D721Med (cell line): ENCODE measurements at places on chromosomes 1 and 21.

GRCh38 chr1:230263568-230264195 is 162.4 kb downstream of the PGBD5 start:
- DNase-seq = no peak

- DNase-seq = no peak
Observed at GRCh38 chr1:152427458-152427857, 13.4 kb upstream of the CRNN start.

GRCh38 chr1:16393570-16394521 is 26.8 kb downstream of the SZRD1 start:
- no peak for DNase-seq

GRCh38 chr1:224199679-224200078 is 16.6 kb downstream of the DEGS1 start:
- no peak for DNase-seq

DNA sequence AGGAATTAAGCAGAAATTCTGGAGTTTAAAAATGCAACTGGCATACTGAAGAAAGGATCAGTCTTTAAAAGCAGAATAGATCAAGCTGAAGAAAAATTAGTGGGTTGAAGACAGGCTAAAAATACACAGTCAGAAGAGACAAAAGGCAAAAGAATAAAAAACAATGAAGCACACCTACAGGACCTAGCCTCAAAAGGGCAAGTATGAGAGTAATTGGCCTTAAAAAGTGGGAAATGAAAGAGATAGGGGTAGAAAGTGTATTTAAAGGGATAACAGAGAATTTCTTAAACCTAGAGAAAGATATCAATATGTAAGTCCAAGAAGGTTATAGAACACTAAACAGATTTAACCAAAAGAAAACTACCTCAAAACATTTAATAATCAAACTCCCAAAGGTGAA is 152.4 kb downstream of the GPATCH2 start:
- DNase-seq = no peak

DNA sequence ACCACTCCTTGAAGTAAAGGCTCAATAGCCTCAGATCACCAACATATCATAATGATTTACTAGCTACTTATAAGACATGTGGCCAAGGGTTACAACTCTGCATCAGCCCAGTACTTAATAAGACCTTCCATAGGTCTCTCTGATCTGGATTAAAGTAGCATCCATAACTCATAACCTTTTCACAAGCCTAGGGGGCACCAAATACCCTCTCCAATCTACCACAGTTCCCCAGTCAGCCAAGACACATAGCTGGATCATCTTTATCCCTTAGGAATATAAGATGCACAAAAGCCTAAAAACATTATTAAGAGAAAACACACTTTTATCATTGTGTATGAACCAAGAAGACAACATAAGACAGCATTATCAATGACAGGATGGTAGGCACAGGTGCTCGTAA is 22.1 kb downstream of the SSX2IP start:
- no peak for DNase-seq

GRCh38 chr1:226654046-226654667 is 84.9 kb downstream of the ITPKB start:
- DNase-seq = no peak

DNA sequence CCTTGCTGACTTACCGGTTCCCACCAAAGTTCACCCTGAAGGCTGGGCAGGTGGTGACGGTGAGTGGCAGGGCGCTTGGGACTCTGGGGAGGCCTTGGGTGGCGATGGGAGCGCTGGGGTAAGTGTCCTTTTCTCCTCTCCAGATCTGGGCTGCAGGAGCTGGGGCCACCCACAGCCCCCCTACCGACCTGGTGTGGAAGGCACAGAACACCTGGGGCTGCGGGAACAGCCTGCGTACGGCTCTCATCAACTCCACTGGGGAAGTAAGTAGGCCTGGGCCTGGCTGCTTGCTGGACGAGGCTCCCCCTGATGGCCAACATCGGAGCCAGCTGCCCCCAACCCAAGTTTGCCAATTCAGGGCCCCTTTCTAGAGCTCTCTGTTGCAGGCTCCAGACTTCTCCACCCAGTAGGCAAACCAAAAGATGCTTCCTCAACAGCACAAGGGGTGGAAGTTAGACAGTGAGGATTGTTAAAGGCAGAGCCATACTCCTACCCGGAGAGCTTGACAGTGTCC is 16.4 kb upstream of the SEMA4A start:
- no peak for DNase-seq

DNA sequence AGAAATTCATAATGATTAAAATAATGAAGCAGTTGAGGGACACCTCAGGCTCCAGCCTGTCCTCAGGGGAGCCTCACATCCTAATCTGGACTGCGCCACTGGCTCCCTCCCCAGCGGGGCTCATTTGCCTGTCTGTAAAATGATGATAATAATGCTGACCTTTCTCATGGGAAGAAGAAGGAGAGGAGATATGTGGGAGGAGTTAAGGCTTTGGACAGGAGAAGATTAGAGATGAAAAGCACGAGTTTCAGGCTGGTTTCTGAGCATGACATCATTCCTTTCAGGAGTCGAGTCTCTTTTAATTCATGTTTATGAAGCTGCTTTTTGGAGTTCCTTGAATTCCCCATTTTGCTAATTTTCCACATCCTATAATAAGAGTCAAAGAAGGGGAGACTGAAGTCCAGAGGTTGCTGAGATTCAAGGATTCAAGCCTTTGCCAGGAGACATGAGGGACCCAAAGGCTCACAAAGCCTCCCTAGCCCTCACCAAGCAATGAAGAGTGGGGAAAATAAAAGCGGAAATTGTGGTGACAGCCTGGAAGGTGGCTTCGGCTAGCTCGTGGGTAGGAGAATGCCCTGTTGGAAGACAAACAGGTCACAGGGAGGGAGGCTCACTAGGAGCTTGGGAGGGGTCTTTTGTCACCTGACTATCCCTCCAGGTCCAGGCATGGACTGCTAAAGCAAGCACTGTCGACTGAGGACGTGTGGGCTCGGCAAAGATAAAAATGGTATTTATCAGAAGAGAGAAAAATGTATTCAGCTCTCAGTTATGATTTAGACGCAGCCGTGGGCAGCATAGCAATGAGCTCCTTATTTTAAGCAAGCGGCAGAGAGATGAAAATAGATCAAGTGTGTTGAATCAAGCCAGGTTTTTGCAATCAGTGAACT is 27.5 kb upstream of the STMN1 start:
- DNase-seq = no peak

DNA sequence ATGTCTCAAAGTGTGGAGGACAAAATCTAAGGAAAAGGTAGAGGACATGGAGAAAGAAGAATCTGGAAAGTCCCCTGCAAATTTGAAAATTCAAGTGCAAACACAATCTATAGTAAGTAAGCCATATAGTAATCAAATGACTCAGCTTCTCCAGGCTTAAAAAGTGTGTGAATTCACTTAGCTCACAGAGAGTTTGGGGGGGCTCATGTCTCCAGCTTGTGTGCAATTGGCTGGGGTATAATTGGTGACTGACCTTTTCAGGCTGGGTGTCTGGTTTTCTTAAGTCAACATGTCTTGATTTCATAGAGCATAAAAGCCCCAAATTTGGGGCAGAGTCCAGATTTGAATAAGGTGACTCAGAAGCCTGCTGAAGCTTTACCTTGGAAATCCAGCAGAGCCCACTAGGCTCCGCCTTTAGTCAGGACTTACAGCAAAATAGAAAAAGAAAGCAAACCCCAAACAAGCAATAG is 8.6 kb downstream of the CLDN14 start:
- DNase-seq = no peak

DNA sequence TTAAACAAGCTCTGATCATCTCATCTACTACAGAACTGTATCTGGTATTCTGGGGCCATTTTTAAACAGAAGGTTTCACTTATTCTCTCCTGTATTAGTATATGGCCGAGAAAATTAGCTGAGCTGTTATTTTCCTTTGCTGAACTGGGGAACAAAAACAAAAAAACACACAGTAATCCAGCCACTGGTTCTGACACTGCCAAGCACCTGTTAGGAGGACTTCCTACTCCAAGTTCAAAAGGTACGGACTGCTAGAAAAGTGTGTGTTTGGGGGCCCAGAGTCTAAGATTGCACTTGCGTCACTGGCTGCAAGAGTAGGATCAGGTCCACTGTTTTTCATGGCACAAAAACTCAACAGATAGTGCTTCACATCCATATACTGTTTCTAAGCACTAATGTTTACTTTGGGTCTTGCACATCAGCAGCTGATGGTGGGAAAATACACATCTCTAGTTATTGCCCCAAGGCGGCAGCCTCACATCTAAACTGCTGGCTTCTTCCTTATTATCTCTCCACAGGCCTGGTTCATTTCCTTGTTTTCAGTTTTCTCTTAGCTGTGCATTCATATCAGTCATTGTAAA is 226.1 kb downstream of the FGGY start:
- DNase-seq = no peak

DNA sequence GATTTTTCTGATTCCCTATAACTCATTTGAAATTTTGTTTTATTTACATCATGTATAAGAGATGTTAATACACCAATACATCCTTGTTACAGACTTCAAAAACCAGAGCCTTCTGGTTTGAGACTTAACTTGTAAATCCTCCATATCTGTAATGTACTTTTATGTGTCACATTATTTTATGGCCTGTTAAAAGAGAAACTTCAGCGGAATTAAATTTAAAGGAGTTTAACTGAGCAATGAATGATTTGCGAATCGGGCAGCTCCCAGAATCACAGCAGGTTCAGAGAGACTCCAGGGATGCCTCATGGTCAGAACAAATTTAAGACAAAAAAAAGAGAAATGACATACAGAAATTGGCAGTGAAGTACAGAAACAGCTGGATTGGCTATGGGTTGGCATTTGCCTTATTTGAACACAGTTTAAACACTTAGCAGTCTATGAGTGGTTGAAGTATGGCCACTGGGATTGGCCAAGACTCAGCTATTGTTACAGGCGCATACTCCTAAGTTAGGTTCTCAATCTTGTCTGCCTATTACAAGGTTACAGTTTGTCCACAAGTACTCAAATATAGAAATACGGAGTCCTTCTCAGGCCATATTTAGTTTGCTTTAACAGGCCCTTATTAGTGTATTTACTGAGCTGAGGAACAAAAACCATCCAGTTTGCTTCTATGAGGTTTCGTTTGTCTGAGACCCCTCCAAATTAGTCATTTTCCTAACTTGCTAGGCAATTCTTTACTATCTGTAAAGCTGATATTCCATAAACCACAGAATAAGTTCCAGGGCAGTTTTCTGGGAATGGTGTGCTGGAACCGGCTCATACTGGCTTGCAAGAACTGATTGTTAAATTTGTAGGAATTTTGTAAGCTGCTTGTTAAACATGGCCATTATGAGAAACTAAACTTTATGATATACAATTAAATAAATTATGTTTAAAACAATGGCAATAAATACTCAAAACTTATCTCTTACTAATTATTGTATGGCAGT is 56.2 kb upstream of the WDR26 start:
- DNase-seq = no peak

GRCh38 chr1:98292994-98293393 is 368.5 kb upstream of the SNX7 start:
- no peak for DNase-seq

GRCh38 chr1:185158800-185159199 is 1.8 kb downstream of the SWT1 start:
- DNase-seq = no peak

DNA sequence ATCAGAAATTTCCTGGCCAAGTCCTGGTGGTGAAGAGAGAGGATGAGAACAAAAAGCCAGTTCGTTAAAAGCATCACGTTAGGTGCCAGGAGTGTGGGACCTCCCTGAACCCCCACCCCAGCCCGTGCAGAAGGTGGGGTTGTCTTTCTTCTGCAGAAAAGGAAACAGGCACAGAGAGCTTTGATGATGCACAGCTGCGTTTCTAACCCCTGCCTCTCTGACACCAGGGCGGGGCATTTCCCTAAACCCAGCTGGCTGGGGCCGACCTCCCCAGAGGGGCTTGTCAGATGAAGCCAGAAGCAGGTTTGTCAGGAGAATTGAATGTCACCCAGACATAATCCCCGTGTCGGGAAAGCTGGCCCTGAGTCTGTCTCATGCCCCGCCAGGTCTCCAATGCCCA is 189.3 kb upstream of the EDN2 start:
- no peak for DNase-seq

DNA sequence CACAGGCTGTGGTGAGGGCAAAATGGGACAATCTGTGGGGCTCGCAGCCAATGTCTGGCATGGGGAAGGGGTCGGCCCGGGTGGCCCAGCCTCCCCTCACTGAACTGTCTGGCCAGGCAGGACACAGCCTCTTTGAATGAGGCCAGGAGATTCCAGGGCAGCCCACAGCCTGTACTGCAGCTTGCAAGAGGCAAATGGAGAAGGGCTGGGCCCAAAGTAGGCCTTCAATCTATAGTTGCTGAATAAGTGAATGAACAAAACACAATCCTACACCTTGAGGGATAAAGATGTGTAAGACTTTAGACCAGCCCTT is 23.2 kb downstream of the SLC27A3 start:
- no peak for DNase-seq

GRCh38 chr1:206832352-206832880 is 33.0 kb upstream of the IL20 start:
- no peak for DNase-seq

GRCh38 chr1:57887964-57888491 is 464.2 kb upstream of the DAB1 start:
- no peak for DNase-seq

DNA sequence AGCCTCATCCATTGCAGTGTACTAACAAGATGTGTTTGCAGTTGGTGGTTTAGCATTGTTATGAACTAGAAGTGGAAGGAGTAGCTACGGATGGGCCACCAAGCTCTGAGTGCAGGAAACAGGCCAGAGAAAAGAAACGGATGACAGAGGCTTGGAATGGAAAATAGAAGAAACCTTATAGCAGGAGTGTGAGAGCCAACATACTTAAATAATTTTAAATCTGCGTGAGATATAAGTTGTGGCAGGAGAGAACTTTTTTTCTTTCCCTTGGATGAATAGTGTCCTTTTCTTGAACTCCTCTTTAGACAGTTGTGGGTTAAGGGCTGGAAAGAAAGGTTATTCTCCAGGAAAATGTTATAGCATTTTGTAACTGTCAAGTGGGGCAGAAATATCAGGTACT is 54.2 kb downstream of the RGL1 start:
- no peak for DNase-seq

GRCh38 chr1:68116643-68117235 is 66.3 kb upstream of the DIRAS3 start:
- no peak for DNase-seq

DNA sequence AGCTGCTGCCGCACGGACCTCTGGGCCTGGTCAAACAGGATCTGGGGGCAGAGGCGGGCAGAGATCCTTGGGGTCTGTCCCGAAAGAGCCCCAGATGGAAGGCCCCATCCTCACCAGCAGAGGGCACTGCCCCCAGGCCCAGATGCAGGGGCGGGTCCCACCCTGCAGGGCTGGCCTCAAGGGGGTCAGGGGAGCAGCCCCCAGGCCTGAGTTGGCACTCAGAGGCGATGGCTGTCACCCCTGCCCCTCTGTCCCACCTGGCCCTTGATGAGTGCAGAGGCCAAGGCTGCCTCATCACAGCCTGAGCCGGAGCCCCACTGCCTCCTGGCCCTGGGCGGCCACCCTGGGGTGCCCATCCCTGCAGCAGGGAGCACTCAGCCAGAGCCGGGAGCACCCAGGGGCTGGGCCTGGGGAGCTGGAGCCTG is 5.7 kb downstream of the ACAP3 start:
- no peak for DNase-seq
